SJCRH30 (cell line): ENCODE measurements at places on chromosomes 7 and 10.

GRCh38 chr10:86545101-86545500 lies 23.5 kb upstream of the WAPL start:
- peak; percentile 46 for DNase-seq

- peak; percentile 11 for DNase-seq
These were observed 472.6 kb upstream of the CNTNAP2 start for GRCh38 chr7:145643981-145644380.

DNA sequence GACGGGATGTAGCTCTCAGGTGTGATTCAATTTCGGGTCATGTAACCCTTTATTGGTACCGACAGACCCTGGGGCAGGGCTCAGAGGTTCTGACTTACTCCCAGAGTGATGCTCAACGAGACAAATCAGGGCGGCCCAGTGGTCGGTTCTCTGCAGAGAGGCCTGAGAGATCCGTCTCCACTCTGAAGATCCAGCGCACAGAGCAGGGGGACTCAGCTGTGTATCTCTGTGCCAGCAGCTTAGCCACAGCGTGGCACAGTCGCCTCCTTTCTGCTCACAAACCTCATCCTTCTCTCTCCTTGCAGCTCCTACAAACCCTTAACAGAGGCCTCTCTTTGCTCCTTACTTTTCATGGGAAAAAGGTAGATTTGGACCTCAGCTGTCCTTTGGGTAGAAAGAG lies 197.5 kb upstream of the PRSS58 start:
- no peak for DNase-seq

DNA sequence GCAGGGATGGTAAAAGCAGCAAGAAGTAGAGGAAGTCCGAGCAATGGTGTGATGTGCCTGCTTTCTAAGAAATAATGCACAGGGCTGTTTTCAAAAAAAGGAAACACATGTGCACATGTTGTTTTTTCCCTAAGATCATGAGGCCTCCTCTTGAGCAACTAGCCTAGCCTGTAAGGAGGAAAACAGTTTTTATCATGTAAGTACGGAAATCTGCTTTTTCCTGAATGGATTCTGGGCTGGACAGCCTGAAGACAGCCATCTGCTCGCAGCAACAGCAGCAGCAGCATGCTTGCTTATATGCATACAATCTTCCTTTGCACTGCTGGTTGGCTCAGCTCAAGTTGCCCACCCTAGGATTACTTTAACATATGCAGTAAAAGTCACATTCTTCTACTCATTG lies 87.1 kb downstream of the HIBADH start:
- DNase-seq, result no peak

- DNase-seq, result peak; percentile 48
These were observed 8.1 kb downstream of the PRKRIP1 start for GRCh38 chr7:102404005-102404861.

GRCh38 chr7:75925717-75926435 lies 10.9 kb downstream of the POR start:
- DNase-seq, result no peak
